ENCODE measurements at places on chromosomes 7 and 10.

DNA sequence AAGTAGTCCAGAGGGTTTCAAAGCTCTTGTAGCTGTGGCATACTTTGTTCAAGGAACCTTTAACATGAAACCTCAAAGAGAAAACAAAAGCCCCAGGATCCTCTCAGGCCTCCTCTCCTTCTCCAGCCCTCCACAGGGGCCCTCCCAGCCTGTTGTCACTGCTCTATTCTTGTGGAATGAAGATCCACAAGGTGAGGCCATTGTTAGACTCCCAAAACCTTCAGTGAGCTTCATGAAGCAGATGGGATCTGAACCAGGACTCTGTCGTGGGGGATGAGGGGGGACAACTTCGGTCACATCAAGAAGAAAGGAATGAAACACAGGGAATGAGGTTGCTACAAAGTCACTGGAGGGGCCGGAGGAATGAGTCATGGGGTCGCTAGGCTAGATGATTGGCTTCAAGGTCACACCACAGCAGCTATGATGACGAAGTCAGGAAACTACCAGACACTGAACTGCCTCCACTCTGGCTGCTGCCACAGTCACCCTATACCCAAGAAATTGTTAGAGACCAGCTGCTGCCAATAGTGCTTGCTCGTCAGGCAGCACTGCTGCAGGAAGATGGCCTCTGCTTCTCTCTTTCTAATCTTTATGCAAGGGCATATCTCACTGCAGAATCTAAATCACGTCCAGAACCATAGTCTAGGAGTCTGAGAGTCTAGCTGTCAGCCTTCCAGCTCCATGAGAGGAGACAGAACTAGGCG is 208.8 kb downstream of the HIBADH start:
- peak; percentile 67 for DNase-seq

- DNase-seq: no peak
These were observed 6.8 kb upstream of the LAT2 start for GRCh38 chr7:74202841-74203556.

DNA sequence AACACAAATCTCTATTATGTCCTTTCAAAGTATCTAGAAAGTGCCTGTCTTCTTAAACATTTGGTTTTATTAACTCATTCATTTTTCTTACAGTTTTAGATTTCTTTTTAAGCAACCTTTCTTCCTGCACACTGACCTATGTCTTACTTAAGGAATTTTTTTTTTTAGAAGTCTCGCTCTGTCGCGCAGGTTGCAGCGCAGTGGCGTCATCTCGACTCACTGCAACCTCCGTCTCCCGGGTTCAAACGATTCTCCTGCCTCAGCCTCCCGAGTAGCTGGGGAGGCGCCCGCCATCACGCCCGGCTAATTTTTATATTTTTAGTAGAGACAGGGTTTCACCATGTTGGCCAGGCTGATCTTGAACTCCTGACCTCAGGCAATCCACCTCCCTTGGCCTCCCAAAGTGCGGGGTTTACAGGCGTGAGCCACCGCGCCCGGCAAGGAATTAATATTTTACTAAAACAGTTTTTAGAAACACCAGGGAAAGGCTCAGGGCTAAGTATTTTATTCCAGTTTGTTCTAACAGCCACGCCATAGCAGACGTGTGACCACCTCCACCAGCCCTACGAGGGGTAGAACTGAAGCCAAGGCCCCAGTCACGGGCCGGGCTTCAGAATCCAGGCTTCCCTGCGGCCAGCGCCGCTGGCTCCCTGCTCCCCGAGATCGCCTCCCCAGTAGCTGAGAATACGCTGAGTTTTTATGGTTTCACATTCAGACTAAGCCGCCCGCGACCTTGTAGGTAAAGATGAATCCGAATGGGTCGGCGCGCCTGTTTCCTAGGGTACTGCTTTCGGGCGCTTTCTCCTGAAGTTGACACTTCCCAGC is 941 bp upstream of the LUC7L2 start:
- no peak for DNase-seq

GRCh38 chr7:47378728-47379395 is 203.0 kb downstream of the TNS3 start:
- no peak for DNase-seq

DNA sequence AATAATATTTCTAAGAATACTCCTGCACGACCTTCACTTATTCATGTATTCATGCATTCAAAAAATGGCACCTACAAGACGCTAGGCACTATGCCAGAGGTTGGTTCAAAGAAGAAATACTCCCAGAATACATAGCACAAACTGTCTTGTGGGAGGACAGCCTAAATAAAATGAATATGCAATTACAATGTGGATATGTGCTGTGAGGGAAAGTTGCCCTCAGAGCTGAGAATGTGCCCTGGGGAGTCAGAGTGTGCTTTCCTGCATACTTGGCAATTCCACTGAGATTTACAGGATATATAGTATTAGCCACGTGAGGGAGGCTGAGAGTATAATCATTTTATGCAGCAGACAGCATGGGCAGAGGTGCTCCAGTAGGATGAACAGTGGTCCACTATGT is 872.9 kb downstream of the GRID1 start:
- no peak for DNase-seq

DNA sequence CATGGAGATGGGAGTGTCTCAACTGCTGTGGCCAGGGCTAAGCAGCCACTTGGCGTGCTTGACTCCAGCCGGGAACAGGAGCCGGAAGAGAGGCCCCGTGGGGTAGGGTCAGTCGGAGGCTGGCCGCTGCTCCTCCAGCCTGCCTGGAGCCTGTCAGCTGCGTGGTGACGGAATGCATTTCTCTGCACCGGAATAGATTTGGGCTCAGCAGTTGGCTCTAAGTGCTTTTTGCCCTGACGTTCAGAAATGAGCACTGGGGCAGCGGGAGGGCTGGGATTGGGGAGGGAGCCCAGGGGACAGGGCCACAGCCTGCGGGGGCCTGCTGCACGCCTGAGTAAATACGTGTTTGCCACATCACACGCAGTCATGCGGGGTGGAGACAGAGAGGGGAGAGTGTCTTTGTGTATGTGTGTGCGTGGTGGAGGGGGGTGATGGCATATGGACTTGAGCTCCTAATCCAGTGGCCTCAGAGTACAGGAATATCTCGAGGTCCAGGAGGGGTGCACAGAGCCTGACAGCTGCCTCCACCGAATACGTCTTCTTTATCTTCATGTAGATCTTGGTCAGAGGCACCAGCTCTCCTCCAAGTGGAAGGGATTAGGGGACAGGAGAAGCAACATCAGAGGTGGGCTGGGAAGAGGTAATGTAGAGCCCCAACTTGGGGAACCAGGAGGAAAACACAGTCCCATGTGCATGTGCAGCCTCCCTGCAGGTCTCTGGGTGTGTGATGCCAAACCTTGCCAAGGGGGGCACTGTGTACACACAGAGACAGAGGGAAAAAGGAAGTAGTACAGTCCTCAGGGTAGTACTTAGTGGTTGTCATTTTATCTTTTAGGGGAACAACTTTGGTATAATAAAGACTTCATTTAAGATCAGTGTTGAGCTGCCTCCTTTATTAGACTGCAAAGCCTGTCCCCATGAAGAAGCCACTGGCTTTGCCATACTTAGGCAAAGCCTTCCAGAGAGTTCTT is 151.4 kb downstream of the CDH23 start:
- DNase-seq: peak; percentile 6

Measured in skeletal muscle cell (primary cell).